ENCODE measurements at places on chromosomes 7 and 10.
A peak's percentile ranks its signal among the peaks of the same experiment; 100 is the strongest.

DNA sequence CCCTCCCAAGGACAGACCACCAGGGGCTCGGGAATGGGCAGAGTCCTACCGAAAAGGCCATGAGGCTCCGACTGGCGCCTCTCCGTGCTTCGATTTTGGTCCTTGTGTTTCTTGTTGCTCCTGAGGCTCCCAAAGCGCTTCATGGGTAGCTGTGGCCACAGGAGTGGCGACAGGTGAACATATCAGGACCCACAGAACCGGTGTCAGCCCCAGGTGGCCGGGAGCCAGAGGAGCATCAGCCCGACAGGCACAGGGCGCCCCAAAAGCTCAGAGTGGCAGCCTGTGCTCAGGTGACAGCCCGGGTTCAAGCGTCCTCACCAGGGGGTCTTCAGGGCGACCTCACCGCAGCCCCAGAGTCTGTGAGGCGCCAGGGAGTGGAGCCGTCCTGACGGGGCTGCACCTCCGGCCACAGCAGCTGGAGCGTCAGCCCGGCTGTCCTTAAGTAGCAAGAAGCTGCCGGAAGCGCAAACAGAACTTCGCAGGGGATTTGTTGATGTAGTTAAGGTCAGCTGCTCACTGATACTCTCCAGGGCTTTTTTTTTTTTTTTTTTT lies 141.0 kb downstream of the PRKAG2 start:
- no peaks in the 10 kb centered on the region for H3K27me3 ChIP-seq
- no peaks in the 10 kb centered on the region for H3K36me3 ChIP-seq
- H3K27ac ChIP-seq, result peak overlapping the region; percentile 56
- no peaks in the 10 kb centered on the region for H3K4me1 ChIP-seq

GRCh38 chr10:48377751-48378530 lies 71.5 kb downstream of the MAPK8 start:
- no peaks in the 10 kb centered on the region for H3K36me3 ChIP-seq
- no peak overlapping the region for H3K4me3 ChIP-seq
- no peaks in the 10 kb centered on the region for H3K4me1 ChIP-seq
- no peaks in the 10 kb centered on the region for H3K27me3 ChIP-seq
- no peak for DNase-seq

GRCh38 chr7:2100278-2101208 lies 132.2 kb downstream of the MAD1L1 start:
- H3K27ac ChIP-seq, result no peak overlapping the region
- H3K27me3 ChIP-seq, result no peaks in the 10 kb centered on the region
- DNase-seq, result no peak
- no peaks in the 10 kb centered on the region for H3K36me3 ChIP-seq
- H3K4me1 ChIP-seq, result no peaks in the 10 kb centered on the region
- H3K4me3 ChIP-seq, result no peak overlapping the region

- no peaks in the 10 kb centered on the region for H3K27me3 ChIP-seq
- DNase-seq, result no peak
- no peaks in the 10 kb centered on the region for H3K36me3 ChIP-seq
- no peaks in the 10 kb centered on the region for H3K4me1 ChIP-seq
- no peak overlapping the region for H3K4me3 ChIP-seq
- no peak overlapping the region for H3K27ac ChIP-seq
Observed at GRCh38 chr7:157961731-157962457, 625.1 kb downstream of the DNAJB6 start.

DNA sequence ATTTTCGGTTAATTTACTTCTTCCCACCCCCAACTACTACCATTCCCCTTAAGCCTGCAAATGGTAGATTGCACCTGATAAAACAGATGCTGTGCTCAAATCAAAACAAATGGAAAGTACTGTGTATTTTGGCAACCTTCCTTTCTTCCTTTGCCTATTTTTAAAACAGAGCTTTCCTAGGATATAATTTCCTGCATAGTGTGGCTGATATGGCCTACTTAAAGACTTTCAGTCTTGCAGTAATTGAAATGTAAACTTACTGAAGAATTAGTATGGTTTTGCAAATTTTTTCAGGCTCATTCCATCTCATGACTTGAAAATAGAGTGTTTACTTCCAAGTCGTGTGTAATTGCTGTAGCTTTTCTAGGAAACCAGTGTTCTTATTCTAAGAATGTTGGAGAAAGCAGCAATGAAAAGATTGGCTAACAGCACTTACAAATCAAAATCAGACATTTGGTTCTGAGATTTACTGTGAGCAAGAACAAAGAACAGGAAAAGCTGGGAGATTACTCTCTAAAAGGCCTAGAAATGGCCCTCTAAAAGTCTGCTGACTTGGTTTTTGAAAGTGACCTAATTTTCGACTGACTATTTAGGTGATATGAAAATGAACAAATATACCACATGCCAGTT lies 52.0 kb downstream of the REEP3 start:
- H3K27ac ChIP-seq, result peak overlapping the region; percentile 18
- H3K36me3 ChIP-seq, result no peaks in the 10 kb centered on the region
- H3K27me3 ChIP-seq, result no peaks in the 10 kb centered on the region
- no peak overlapping the region for H3K4me3 ChIP-seq
- no peak for DNase-seq

DNA sequence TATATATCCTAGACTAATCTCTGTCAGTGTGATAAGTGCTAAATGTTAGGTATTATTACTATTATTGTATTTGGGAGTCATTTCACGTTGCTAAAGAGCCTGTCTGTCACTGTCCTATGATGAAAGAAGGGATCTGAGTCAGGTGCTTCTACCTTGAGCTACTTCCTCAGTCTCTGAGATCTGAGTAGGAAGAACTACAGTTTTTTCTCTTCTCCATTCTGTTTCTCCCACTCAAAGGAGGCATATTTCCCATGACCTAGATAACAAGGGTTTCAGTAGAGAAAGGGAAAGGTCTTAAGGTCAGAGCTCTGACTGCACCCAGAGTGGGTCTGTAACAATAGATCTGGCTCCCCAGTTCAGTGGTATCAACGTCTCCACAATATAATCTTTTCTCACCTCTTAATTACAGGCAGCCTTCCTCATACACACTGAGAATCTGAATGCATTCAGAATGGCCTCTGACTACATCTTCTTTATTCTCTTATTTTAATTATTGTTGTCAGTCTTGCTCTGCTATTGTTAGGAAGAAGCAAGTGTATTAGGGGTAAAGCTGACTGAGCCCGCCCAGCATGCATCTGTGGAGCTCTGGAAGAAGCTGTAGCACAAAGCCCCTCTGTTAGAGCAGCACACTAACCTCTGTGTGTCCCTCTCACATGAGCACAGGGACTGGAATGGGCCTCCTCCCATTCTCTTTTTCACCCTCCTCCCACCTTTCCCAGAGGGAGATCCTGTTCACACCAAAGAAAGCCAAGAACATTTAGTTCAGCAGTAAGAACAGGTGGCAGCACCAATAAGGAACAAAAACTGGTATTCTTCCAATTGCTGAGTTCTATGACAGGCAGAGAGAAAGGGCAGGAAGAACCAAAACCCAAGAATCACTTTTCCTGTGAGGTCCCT lies 38.1 kb downstream of the USP54 start:
- H3K36me3 ChIP-seq, result no peaks in the 10 kb centered on the region
- H3K27me3 ChIP-seq, result no peaks in the 10 kb centered on the region
- H3K4me1 ChIP-seq, result peaks cover 11% of the 10 kb centered on the region
- H3K4me3 ChIP-seq, result no peak overlapping the region

- H3K4me1 ChIP-seq, result no peaks in the 10 kb centered on the region
- no peak overlapping the region for H3K4me3 ChIP-seq
- H3K27ac ChIP-seq, result no peak overlapping the region
- H3K27me3 ChIP-seq, result no peaks in the 10 kb centered on the region
- no peaks in the 10 kb centered on the region for H3K36me3 ChIP-seq
Observed at GRCh38 chr10:26336979-26337378, 101.2 kb upstream of the APBB1IP start.

DNA sequence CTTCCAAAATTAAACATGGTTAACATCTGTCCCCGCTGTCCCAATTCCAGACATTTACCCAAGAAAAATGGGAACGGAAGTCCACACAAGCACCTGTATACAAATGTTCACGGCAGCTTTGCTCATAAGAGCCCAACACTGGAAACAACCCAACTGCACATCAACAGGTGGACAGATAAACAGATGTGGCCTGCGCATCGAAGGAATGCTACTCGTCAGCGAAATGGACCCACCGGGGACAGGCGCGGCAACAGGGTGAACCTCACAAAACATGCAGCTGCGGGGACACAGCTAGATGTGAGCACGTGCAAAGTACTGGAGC lies 20.9 kb downstream of the GPR146 start:
- no peak overlapping the region for H3K27ac ChIP-seq
- H3K4me3 ChIP-seq, result no peak overlapping the region
- no peak for DNase-seq
- H3K36me3 ChIP-seq, result no peaks in the 10 kb centered on the region
- no peaks in the 10 kb centered on the region for H3K4me1 ChIP-seq
- no peaks in the 10 kb centered on the region for H3K27me3 ChIP-seq

GRCh38 chr10:56856569-56856968 lies 495.5 kb upstream of the ZWINT start:
- no peaks in the 10 kb centered on the region for H3K4me1 ChIP-seq
- no peaks in the 10 kb centered on the region for H3K36me3 ChIP-seq
- no peak for DNase-seq
- no peaks in the 10 kb centered on the region for H3K27me3 ChIP-seq
- no peak overlapping the region for H3K27ac ChIP-seq
- H3K4me3 ChIP-seq, result no peak overlapping the region

DNA sequence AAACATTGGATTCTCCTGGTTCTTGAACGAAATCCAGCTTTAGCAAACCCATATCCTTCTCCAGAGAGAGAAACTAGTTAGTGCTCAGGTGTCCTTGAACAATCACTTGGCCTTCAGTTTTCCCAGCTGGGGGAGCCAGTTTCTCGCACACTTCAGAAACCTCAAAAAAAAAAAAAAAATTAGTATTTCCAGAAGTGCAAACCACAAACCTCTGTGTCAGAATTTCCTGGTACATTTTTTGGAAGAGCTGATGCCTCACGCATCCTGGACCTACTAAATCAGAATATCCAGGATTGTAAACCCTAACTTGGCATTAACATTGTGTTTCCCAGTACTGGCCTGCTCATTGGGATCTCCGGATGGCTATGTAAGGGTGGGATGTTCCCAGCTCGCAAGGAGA lies 143.4 kb upstream of the EGR2 start:
- DNase-seq, result no peak
- no peak overlapping the region for H3K4me3 ChIP-seq
- H3K4me1 ChIP-seq, result no peaks in the 10 kb centered on the region

DNA sequence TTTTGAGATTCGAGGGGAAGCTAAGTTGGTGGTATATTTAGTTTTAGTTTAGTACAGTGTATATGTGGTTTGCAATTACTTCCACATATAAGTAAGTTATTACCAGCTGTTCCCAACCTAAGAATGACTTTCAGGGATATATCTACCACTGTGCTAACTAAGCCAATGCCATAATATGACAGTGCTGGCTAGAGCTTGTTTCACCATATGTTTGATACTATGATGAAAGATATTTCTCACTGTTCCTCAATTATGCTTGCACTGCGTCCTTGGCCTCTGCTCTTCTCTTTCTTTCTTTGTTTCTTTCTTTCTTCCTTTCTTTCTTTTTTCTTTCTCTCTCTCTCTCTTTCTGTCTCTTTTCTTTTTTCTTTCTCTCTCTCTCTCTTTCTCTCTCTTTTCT lies 113.8 kb upstream of the SKAP2 start:
- no peak overlapping the region for H3K27ac ChIP-seq
- H3K4me1 ChIP-seq, result no peaks in the 10 kb centered on the region

GRCh38 chr10:10589540-10590303 lies 427.9 kb upstream of the CELF2 start:
- no peaks in the 10 kb centered on the region for H3K27me3 ChIP-seq
- H3K4me1 ChIP-seq, result no peaks in the 10 kb centered on the region
- no peak overlapping the region for H3K27ac ChIP-seq
- DNase-seq, result no peak

GRCh38 chr10:30577048-30577447 lies 52.5 kb downstream of the LYZL2 start:
- no peak overlapping the region for H3K4me3 ChIP-seq
- DNase-seq, result no peak
- no peaks in the 10 kb centered on the region for H3K36me3 ChIP-seq

GRCh38 chr7:44325201-44325671 lies at the start of gene CAMK2B:
Gene CAMK2B (minus strand): TSS chr7:44325594. CDS start chr7:44325421, 173 bp downstream.
- H3K27ac ChIP-seq, result no peak within 1 kb of the TSS
- no peaks in the 10 kb centered on the region for H3K4me1 ChIP-seq
- no peaks in the 10 kb centered on the region for H3K36me3 ChIP-seq
- no peak for DNase-seq

DNA sequence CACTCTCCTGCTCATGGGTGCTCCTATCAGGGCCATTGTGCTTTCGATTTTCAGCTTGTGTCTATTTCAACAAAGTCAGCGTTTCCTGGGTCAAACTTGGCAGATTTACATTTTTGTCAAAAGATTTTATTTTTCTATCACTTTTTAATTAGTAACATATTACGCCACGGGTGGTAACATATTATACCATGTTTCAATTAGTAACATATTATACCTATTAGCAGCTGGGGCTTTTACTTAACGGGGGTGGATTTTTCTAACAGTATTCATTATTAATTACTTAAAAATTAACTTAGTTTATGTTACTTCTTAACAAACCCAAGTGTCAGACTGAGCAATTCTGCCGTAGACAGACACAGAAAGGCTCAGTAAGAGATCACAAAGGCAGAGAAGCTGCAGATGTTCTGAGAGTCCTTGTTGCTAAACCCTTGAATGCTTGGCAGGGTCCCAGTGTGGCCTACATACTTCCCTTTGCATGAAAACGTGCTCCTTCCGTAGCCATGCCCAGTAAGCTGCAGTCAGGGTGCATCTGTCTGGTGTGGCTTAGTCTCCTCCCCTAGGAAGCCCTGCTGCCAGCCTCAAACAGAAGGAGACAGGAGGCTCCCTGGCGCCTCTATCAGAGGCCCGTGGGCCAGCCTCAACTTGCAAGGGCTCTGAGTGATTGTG lies 263.1 kb upstream of the CXCL12 start:
- H3K27ac ChIP-seq, result no peak overlapping the region
- no peaks in the 10 kb centered on the region for H3K27me3 ChIP-seq
- H3K36me3 ChIP-seq, result no peaks in the 10 kb centered on the region
- no peak overlapping the region for H3K4me3 ChIP-seq
- H3K4me1 ChIP-seq, result no peaks in the 10 kb centered on the region

DNA sequence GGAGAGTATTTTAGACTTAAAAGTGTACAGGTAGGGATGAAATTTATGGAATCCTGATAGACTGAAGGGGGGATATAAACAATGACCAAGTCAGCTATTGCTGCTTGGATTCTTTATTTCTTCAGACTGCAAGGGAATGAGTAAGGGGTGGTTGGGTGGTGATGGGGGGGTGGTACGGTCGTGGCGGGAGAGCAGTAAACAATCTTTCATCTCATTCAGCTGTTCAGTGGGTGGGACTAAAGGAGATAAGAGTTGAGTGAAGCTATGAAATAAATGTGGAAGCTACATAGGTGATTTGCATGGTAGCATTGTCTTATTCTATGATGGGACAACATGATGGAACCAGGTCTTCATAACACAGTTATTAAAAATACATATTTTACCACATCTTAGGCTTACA lies 1.8 kb downstream of the SEPTIN7 start:
- peaks cover 3% of the 10 kb centered on the region for H3K4me1 ChIP-seq
- H3K27ac ChIP-seq, result peak overlapping the region; percentile 89
- DNase-seq, result no peak
- peak overlapping the region; percentile 56 for H3K4me3 ChIP-seq

Data from prostate gland (tissue), 2 donors.